ENCODE measurements at places on chromosomes 16 and 17.

DNA sequence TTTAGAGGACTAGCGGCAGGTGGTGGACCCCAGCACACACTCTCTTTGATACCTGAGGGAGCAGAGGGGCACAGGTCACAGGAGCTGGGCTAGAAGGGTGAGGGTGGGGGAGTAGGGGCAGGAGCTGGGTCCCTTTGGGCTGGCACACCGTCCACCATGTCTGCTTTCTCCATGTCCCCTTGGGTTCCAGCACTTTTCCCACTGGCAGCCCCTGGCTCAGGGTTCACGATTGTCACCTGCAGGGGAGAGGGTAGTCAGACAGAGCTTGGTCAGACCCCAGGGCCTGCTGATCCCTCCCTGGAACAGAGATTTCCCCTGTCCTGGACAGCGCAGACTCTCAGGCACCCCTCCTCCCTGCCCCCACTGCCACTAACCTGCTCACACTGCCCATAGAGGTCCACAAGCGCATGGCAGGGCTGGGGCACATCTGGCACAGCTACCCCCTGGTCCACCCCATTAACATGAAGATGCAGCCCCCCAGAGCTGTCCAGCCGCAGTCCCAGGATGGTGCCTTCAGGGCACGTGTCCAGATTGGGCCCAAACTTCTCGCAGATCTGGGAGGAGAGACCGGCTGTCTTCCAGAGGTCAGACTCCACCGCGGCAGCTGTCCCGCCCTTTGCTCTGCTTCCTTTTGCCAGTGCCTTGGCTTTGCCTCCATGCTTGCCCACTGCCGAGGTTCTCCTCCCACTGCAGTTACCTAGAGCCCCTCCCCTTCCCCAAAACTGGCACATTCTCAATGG lies 3.1 kb upstream of the GPS2 start:
- no peak for DNase-seq

GRCh38 chr16:1626776-1627175 lies 14.6 kb downstream of the CRAMP1 start:
- no peak for DNase-seq

DNA sequence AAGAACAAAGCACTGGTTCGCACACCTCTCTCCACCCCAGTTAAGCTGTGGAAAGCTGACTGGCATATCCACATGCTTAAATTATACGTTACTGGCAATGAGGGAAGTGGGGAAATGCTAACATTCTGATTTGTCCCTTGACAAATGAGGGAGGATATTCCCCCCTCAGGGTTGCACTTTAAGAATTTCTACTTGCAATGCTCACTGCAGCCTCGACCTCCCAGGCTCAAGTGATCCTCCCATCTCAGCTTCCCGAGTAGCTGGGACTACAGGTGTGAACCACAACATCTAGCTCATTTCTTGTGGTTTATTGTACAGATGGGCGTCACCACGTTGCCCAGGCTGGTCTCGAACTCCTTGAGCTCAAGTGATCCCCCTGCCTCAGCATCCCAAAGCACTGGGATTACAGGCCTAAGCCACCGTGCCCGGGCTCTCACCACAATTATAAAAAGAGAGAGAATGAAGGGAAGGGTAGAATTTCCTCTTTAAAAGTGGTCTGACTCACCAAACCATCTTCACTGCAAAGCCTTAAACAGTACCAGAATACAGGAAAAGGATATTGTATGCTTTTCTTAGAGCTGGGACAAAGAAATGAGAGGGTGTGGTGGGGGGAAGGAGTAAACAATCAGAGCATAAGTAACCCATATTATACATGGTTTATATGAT lies 38.9 kb downstream of the KANSL1 start:
- DNase-seq: no peak

- no peak for DNase-seq
Measured at GRCh38 chr17:44279346-44279665, 11.4 kb upstream of the SLC4A1 start.

- DNase-seq: no peak
Measured at GRCh38 chr16:87569601-87570571, 32.4 kb upstream of the JPH3 start.

DNA sequence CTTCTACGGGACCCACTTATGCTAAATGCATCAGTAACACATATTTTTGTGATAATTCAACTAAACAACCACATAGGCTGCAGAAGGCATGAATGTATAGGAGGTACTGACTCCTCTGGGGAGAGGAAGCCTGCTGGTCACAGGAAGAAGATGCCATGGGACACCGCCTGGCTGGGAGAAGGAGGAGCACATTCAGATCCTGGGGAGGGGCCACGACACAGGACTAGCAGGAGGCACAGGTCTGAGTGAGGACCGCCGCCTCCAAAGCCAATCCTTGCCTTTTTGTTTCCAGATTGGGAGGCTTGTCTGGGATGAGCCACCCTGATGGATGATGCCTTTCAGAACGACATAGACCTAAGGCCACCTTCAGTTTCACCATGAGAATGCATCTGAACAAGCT lies 34.6 kb downstream of the MBTPS1 start:
- DNase-seq: no peak

- no peak for DNase-seq
Measured at GRCh38 chr17:80671039-80671824, 126.6 kb downstream of the RPTOR start.

DNA sequence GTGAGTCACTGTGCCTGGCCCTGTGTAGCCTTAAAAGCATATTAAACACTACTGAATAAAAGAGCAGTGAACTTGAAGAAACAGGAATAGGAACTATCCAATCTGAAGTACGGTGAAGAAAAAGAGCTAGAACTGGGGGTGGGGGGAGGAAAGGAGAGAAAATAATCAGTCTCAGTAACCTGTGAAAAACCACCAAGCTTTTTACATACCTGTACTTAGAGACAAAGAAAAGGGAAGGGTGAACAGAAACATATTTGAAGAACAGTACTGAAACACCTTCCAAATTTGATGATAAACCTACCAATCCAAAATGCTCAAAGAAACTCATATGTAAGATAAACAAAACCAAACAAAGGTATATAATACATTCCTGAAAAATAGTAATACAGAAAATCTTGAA lies 77.5 kb downstream of the USP32 start:
- DNase-seq: no peak

DNA sequence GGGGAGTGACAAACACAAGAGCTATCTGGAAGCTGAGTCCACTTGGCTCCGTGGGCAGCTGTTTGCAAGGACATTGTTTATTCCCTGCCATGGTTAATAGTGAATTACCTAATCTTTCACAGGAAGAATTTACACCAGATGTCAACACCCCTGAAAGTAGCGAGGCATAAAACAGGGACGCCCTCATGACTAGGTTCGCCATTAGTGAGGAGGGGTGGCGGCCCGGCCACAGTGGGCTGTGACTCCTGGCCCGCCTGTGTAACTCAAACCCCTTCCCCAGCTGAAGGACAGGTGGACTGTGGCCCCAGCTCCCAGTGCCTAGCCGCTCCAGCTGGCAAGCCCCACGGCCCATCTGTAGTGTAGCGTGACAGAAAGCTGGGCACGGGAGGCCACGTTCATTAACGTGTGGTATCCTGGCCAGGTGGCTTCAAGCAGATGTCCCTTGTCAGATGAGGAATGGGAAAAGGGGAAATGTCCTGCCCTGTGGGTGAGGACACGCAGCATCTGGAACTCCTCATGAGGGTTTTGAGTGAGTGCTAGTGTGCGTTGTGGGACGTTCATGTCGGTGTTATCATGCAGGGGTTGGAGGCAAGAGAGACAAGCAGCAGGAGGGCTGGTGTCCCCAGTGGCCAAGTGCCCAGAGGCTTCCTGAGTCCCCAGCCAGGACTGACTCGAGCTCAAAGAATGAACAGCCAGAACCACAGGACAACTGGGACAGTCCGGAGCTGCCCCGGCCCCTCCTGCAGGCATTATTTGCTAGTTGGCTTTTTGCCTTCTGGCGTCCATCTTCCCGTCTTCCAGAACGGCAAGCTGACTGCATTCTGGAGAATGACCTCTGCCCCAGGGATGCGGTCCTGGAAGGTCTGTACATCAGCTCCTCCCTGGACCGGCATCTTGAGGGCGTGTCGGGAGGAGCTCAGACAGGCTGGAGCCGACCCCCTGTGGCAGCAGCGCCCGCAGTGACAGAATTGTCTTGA lies 19.2 kb downstream of the KDM8 start:
- no peak for DNase-seq

DNA sequence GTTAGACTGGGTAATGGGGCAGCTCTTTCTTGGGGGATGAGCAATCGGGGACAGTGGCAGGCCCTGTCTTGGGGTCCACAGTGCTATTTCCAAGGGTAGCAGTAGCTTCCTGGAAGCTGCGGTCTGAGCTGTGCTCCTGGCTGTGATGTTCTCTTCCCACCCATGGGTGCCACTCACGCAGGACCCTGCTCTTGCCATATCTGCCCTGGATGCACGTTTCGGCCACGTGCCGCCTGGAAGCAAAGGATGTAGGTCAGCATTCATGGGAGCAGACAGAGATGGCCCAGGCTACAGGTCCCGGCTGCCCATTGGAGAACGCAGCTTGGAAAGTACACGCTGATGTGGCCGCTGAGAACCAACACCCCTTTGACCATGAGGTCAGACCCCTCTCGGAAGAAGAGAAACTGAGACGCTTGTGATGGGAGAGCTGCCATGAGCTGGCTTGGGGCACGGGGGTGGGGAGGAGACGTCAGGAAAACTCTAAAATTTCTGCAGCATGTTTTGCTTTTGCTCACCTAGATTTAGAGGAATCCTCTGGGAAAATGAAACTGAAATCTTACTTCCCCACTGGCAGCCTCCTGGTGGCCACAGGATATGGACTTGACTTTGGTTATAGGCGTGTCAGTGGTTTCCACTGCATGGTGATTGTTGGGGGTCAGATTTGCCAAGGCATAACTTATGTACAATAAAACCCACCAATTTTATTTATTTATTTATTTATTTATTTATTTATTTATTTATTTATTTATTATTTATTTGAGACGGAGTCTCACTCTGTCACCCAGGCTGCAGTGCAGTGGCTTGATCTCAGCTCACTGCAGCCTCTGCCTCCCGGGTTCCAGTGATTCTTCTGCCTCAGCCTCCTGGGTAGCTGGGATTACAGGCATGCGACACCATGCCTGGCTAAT lies 36.2 kb upstream of the IRF8 start:
- no peak for DNase-seq

GRCh38 chr16:11627292-11627663 lies 40.6 kb upstream of the LITAF start:
- no peak for DNase-seq

- no peak for DNase-seq
Measured at GRCh38 chr16:12062343-12063003, 85.9 kb downstream of the SNX29 start.

DNA sequence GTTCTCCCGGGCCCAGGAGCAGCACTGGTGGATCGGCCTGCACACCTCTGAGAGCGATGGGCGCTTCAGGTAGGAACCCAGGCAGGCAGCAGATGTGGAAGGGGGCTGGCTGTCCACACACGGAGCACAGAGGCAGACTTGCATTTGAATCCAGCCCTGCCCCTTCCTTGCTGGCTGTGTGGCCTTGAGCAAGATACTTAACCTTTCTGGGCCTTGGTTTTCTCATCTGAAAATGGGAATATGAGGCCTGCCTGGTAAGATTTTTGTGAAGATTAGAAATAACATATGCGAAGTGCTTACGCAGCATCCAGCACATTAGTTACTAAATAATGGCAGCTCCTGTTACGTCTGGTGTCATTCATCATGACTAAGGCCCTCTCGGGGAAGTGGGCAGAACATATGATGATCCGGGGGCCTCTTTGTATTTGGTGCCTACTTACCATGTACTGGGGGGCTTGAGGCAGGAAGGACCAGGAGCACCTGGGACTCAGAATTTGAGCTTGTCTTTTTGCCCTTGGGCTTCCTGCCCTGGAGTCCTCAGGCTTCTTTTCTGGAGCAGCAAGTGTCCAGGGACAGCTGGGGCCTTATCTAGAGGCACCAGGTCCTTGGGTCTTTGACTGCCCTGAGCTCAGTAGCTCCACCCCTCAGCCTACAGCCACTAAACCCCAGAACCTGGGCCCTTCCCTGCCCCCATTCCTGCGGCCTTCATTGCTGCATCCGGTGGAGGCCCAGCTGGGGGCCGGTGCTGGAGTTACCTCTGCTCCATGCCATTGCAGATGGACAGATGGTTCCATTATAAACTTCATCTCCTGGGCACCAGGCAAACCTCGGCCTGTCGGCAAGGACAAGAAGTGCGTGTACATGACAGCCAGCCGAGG lies 53.8 kb downstream of the MRC2 start:
- DNase-seq: no peak

GRCh38 chr17:57544401-57544800 lies 200.7 kb downstream of the CCDC182 start:
- no peak for DNase-seq
